T-cell (primary cell): ENCODE measurements at places on chromosomes 1 and 21.
A peak's percentile ranks its signal among the peaks of the same experiment; 100 is the strongest.

- H3K36me3 ChIP-seq = no peaks in the 10 kb centered on the region
- H3K27me3 ChIP-seq = no peaks in the 10 kb centered on the region
- H3K4me3 ChIP-seq = no peak overlapping the region
These were observed 1204.6 kb upstream of the TMPRSS15 start for GRCh38 chr21:19608101-19608621.

GRCh38 chr21:17848228-17848627, 29.1 kb upstream of the C21orf91 start:
- H3K36me3 ChIP-seq = no peaks in the 10 kb centered on the region
- no peaks in the 10 kb centered on the region for H3K27me3 ChIP-seq
- no peaks in the 10 kb centered on the region for H3K4me1 ChIP-seq
- H3K27ac ChIP-seq = no peak overlapping the region
- DNase-seq = no peak
- H3K4me3 ChIP-seq = no peak overlapping the region

DNA sequence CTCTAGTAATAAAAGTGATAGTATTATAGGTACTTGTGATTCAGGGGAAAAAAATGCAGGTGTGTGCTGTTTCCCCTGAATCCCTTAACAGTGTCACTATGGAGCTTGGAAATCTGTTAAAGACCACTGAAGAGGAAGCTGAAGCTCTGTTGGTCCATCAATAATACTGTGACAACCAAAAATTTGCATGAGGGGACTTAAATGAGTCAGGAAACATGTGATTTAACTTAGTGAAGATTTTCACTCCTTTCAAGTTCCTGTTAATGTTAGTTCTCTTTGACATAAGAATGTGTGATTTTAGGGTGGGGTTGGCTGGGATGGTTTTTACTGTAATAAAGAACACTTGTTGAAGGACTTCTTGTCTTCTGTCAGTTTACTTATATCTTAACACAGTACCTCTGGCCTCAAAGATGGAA, 32.0 kb downstream of the VANGL2 start:
- peak overlapping the region; percentile 81 for H3K27ac ChIP-seq
- no peaks in the 10 kb centered on the region for H3K36me3 ChIP-seq
- H3K4me3 ChIP-seq = no peak overlapping the region
- H3K4me1 ChIP-seq = peaks cover 28% of the 10 kb centered on the region
- no peak for DNase-seq

GRCh38 chr1:13461977-13462376, 51.7 kb downstream of the PRAMEF20 start:
- no peaks in the 10 kb centered on the region for H3K27me3 ChIP-seq
- H3K4me3 ChIP-seq = no peak overlapping the region
- no peak for DNase-seq
- no peaks in the 10 kb centered on the region for H3K4me1 ChIP-seq

- no peaks in the 10 kb centered on the region for H3K4me1 ChIP-seq
- H3K27me3 ChIP-seq = peaks cover 2% of the 10 kb centered on the region
- DNase-seq = no peak
- H3K27ac ChIP-seq = no peak overlapping the region
- no peaks in the 10 kb centered on the region for H3K36me3 ChIP-seq
These were observed 97.9 kb upstream of the MARK1 start for GRCh38 chr1:220430059-220430458.

DNA sequence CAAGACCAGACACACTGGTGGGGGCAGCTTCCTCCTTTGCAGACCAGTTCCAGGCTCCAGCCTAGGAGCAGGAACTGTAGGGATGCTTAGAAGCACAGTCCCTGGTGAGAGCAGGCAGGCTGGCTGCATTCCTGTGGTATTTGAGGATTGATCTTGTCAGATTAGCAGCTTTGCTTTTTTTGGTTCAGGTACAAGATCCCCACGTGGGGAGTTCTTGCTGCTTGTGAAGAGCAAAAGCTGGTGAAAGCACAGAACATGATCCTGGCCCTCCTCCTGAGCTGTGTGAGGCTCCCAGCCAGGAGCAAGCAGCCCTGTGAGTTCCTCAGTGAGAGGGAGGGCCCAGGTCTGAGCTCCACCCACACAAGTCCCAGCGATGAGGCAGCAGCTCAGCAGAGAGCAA, 75.3 kb upstream of the ARTN start:
- peaks cover 7% of the 10 kb centered on the region for H3K4me1 ChIP-seq
- no peaks in the 10 kb centered on the region for H3K27me3 ChIP-seq
- DNase-seq = no peak
- no peak overlapping the region for H3K4me3 ChIP-seq
- peaks cover 5% of the 10 kb centered on the region for H3K36me3 ChIP-seq
- no peak overlapping the region for H3K27ac ChIP-seq

DNA sequence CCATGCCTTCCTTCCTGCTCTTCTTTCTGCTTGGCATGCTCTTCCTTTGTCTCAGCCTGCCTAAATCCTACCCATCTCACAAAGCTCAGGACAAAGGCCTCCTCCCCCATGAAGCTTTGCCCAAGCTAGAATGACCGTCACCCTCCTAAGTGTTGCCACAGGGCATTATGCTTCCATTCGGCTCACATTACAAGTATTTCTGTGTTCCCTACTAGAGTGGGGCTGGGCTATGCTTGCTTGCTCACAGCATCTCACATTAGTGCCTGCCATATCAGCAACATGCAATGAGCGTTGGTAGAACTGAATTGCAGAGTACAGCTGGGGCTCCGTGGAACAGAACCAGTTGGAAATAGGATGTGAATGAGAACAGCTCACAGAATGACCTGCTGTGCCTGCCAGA, 82.8 kb downstream of the CD58 start:
- H3K27ac ChIP-seq = no peak overlapping the region
- no peaks in the 10 kb centered on the region for H3K36me3 ChIP-seq
- no peak overlapping the region for H3K4me3 ChIP-seq
- peaks cover 4% of the 10 kb centered on the region for H3K4me1 ChIP-seq
- no peaks in the 10 kb centered on the region for H3K27me3 ChIP-seq

- H3K4me1 ChIP-seq = no peaks in the 10 kb centered on the region
- no peak overlapping the region for H3K27ac ChIP-seq
- no peak for DNase-seq
- H3K27me3 ChIP-seq = no peaks in the 10 kb centered on the region
These were observed 174.7 kb upstream of the PKN2 start for GRCh38 chr1:88509379-88509778.

GRCh38 chr1:8136766-8137165, 110.7 kb upstream of the ERRFI1 start:
- no peak overlapping the region for H3K4me3 ChIP-seq
- no peak for DNase-seq
- H3K27me3 ChIP-seq = no peaks in the 10 kb centered on the region
- H3K36me3 ChIP-seq = no peaks in the 10 kb centered on the region
- H3K27ac ChIP-seq = no peak overlapping the region
- no peaks in the 10 kb centered on the region for H3K4me1 ChIP-seq

- H3K27ac ChIP-seq = no peak overlapping the region
- H3K36me3 ChIP-seq = no peaks in the 10 kb centered on the region
- no peaks in the 10 kb centered on the region for H3K4me1 ChIP-seq
- no peak for DNase-seq
These were observed 502.7 kb downstream of the NUF2 start for GRCh38 chr1:163824490-163824889.

DNA sequence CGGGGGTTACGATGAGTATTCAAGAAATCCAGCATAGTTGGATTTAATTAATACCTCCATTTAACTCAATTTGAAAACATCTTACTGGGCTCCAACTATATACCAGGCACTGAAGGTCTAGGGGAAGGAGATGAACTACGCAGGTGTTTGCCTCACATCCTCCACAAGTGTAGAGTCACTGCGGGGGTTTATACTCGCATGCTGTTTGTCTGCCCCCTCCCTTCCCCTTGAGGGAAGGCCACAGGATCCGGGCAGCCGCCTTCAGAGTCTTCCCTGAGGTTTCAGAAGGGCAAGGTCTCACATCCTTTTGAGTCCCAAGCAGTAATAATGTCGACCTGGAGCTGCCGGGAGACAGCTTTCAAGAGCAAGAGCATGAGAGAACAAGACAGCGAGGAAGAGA, 142.4 kb upstream of the GALNT2 start:
- H3K27me3 ChIP-seq = peaks cover 3% of the 10 kb centered on the region
- H3K4me1 ChIP-seq = no peaks in the 10 kb centered on the region
- no peak overlapping the region for H3K27ac ChIP-seq
- H3K4me3 ChIP-seq = no peak overlapping the region
- no peak for DNase-seq

DNA sequence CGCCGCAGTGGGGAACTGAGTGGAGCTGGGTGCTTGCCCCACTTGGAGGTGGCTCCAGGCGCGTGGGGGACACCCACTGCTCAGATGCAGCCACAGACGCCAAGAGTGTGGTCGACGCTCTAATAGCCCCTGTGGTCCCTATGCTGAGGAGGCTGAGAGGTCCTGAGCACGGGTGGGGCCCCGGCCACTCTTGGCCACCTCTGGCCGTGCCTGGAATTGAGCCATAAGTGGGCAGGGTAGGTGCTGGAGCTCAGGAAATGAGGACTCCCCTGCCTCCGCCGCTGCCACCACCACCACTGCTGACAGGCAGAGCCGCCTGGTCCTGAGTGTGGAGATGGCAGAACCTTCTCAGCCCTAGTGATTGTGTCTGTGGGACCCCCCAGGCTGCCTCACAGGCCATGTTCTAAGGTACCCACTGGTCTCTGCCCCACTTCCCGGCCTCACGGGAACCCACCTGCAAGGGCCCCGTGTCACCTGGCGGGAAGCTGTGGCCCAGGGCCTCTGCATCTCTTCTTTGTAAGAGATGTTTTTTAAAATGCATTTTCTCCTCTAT, 34.6 kb upstream of the DIP2A start:
- H3K36me3 ChIP-seq = peaks cover 6% of the 10 kb centered on the region
- H3K27me3 ChIP-seq = no peaks in the 10 kb centered on the region
- DNase-seq = peak; percentile 18
- H3K4me1 ChIP-seq = peaks cover 14% of the 10 kb centered on the region

DNA sequence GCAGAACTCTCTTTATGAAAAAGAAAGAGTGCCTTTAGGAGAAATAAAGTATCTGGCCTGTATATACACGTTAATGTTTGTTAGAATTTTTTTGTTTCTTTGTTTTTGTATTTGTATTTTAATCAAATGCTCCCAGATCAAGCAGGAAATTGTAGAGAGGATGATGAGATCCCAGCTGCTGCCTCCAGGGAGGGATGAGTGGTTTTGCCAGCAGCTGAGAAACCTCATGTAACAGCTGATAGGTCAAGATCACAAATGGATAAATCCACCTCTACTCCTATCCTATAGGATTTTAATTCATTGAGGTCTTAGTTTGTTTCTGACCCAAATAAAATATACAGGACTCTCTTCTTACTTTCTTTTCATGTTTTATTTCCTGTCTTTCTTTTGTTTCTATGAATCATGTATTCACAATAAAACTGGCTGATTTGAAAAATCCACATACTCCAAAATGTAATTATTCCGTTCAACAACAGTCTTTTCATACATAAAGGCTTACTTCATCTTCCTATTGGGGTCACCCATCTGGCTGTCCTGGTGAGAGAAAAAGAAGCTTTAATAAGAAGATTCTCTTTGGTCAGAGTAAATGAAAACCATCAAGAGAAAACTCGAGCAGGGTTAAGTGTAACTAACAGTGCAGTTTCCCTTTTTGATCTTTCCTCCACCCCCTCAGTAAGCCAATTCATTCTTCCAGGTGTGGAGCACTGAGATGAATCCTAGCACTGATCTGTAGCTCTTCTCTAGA, 129.3 kb upstream of the PLPPR5 start:
- H3K4me1 ChIP-seq = no peaks in the 10 kb centered on the region
- DNase-seq = no peak
- no peak overlapping the region for H3K4me3 ChIP-seq

DNA sequence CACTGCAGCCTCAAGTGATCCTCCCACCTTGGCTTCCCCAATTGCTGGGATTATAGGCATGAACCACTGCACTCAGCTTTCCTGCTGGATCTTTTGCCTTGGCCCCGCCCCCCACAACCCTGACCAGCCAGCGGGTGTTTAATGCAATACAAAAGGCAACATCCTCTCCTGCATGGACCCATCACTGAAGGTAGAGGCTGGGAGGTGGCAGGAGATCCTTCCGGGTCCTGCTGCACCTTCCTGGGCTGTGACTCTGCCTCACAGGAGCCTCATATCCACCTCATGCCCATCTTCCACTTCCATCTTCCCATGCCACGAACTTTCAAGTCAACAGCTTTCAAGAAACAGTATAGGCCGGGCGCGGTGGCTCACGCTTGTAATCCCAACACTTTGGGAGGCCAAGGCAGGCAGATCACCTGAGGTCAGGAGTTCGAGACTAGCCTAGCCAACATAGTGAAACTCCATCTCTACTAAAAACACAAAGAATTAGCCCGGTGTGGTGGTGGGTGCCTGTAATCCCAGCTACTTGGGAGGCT, 11.7 kb upstream of the WNT9A start:
- H3K27ac ChIP-seq = no peak overlapping the region
- no peak overlapping the region for H3K4me3 ChIP-seq
- no peaks in the 10 kb centered on the region for H3K4me1 ChIP-seq
- no peaks in the 10 kb centered on the region for H3K36me3 ChIP-seq

DNA sequence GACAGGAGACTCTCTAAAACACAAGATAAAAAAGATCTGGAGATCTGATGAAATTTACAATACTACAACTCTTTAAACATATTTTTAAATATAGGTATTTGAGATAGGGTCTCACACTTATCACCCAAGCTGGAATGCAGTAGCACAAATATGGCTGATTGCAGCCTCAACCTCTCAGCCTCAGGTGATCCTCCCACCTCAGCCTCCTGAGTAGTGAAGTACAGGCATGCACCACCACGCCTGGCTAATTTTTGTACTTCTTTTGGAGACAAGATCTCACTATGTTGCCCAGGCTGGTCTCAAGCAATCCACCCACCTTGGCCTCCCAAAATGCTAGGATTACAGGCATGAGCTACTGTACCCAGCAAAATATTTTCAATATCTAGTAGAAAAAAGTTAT, 170.0 kb upstream of the NR5A2 start:
- H3K36me3 ChIP-seq = no peaks in the 10 kb centered on the region
- peaks cover 3% of the 10 kb centered on the region for H3K27me3 ChIP-seq
- no peak overlapping the region for H3K27ac ChIP-seq
- DNase-seq = no peak
- H3K4me3 ChIP-seq = no peak overlapping the region
- H3K4me1 ChIP-seq = no peaks in the 10 kb centered on the region

DNA sequence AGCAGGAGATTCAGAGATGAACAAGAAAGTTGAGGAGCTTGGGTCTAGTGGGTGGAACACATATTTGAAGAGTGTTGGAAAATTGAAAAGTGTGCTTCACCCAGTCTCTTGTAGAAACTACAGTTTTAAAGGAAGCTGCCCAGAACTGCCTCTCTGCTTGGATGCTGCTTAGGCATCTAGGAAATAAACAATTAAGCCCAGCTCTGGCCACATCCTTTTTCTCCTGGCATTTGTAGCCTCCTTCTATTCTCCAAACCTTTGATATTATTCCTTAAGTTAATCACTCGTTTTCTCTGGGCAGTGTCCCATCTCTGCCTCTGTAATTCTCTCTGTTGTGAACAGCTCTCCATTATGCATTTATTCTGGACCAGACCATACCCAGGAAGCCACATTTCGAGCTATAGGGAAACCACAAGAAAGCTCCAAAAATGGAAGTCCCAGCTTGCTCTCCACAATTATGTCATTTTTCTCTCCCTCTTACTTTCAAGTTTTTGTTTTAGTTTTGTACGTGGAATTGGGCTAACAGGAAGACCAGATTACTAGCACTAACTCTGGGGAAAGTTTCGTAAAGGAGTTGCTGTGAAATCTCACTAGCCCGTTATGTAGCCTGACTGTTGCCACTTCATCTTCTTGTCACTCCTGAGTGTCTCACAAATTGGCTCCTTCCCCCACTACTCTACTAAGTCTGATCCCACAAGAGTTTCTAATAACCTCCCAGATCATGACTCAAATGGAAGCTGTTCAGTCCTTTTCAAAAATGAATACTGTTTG, 102.2 kb downstream of the NTMT2 start:
- H3K27me3 ChIP-seq = no peaks in the 10 kb centered on the region
- no peaks in the 10 kb centered on the region for H3K36me3 ChIP-seq
- no peaks in the 10 kb centered on the region for H3K4me1 ChIP-seq
- no peak for DNase-seq
- no peak overlapping the region for H3K27ac ChIP-seq
- H3K4me3 ChIP-seq = no peak overlapping the region
